Peyer's patch (tissue), 4 donors: ENCODE measurements at places on chromosomes 7 and 10.

- no peak for DNase-seq
- H3K36me3 ChIP-seq: no peaks in the 10 kb centered on the region
- no peaks in the 10 kb centered on the region for H3K27me3 ChIP-seq
Measured at GRCh38 chr7:81761821-81762220, 8.0 kb downstream of the HGF start.

GRCh38 chr10:113494761-113495160 is 58.1 kb upstream of the HABP2 start:
- H3K4me3 ChIP-seq: no peak overlapping the region
- H3K27me3 ChIP-seq: no peaks in the 10 kb centered on the region
- H3K27ac ChIP-seq: no peak overlapping the region
- no peaks in the 10 kb centered on the region for H3K36me3 ChIP-seq

GRCh38 chr7:111571720-111572119 is 9.4 kb upstream of the IMMP2L start:
- no peak for DNase-seq
- H3K27ac ChIP-seq: no peak overlapping the region
- no peak overlapping the region for H3K4me3 ChIP-seq
- H3K27me3 ChIP-seq: no peaks in the 10 kb centered on the region

- H3K27me3 ChIP-seq: no peaks in the 10 kb centered on the region
- H3K4me3 ChIP-seq: no peak overlapping the region
- H3K36me3 ChIP-seq: no peaks in the 10 kb centered on the region
- no peak overlapping the region for H3K27ac ChIP-seq
Measured at GRCh38 chr7:120996333-120996987, 7.9 kb downstream of the CPED1 start.

DNA sequence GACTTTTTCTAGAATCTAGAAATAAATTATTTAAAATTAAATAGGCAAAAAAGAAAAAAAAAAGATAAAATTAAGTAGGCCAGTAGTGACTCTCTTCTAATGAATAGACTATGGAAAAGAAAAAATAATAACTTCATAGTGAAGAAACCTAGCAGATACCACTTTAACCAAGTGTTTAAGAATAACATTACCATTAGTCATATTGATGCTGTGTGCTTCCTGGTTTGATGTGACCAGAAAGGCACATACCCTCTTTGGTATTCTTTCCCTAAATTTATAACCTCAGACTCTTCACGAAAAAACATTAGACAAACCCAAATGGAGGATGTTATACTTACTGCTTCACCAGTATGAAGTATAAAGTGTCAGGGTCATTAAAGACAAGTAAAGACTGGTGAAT is 42.6 kb downstream of the KIF20B start:
- H3K27me3 ChIP-seq: no peaks in the 10 kb centered on the region
- DNase-seq: no peak
- H3K4me1 ChIP-seq: no peaks in the 10 kb centered on the region
- peaks cover 6% of the 10 kb centered on the region for H3K36me3 ChIP-seq
- no peak overlapping the region for H3K27ac ChIP-seq

DNA sequence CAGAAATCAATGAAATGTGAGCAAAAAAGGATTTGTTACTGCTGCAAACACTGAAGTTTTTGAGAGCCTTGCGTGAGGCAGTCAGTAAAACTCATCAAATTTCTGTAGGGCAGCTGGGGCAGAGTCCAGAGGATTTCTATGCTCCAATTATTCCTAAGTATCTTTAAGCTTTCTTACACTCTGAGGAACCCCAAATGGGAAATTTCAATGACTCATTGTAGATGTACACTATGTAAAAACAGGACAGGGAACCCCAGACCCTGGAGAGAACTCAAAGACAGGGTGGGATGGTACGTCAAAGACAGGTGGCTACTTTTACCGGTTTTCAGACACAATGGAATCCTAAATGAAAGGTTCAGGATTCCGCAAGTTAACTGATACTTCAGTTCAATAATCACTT is 120.2 kb downstream of the TNS3 start:
- H3K4me1 ChIP-seq: no peaks in the 10 kb centered on the region
- no peaks in the 10 kb centered on the region for H3K27me3 ChIP-seq
- no peak overlapping the region for H3K4me3 ChIP-seq
- no peak overlapping the region for H3K27ac ChIP-seq
- DNase-seq: no peak

- H3K36me3 ChIP-seq: no peaks in the 10 kb centered on the region
- no peak overlapping the region for H3K27ac ChIP-seq
- no peaks in the 10 kb centered on the region for H3K4me1 ChIP-seq
- no peaks in the 10 kb centered on the region for H3K27me3 ChIP-seq
- H3K4me3 ChIP-seq: no peak overlapping the region
- no peak for DNase-seq
Measured at GRCh38 chr7:79244482-79244881, 209.0 kb downstream of the MAGI2 start.

DNA sequence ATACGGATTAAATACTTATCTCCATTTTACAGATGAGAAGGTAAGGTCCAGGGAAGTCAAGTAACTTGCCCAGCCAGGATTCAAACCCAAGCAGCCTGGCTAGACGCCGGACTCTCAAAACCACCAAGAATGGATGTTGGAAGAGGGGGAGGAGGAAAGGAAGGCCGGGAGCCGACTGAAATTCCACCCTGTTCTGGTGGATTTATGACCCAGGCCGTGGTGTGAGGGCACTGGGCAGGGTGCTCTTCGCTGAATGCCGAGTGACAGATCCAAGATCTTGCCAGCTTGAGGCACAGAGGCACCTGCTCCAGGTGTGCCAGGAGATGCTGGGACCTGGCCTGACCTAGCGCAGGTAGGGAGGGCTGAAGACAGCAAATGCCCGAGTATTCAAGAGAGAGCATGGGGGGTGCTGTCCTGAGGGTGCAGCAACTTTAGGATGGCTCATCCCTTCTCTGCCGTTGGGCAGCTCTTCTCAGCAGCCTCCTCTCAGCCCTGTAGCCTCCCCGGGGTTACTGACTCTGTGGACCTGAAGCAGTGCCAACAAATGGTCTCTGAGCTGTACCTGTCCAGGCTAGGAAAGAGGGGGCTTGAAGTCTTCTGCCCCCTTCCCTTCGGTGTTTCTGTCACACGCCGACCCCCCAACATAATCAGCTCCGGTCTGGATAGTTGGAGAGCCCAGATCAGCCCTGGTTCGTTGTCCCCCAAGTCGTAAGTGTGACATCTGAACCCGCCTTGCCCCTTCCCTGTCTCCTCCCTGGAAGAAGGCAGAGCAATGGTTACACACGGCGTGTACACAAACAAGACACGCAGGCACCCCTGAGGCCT is 713 bp downstream of the LOXL4 start:
- H3K4me3 ChIP-seq: peak overlapping the region; percentile 54
- no peaks in the 10 kb centered on the region for H3K4me1 ChIP-seq
- no peaks in the 10 kb centered on the region for H3K27me3 ChIP-seq

- H3K4me3 ChIP-seq: peak overlapping the region; percentile 15
- peaks cover 48% of the 10 kb centered on the region for H3K36me3 ChIP-seq
- H3K27me3 ChIP-seq: no peaks in the 10 kb centered on the region
- H3K27ac ChIP-seq: peak overlapping the region; percentile 80
- no peaks in the 10 kb centered on the region for H3K4me1 ChIP-seq
- DNase-seq: peak; percentile 94
Measured at GRCh38 chr7:503575-504111, 16.0 kb downstream of the PDGFA start.

DNA sequence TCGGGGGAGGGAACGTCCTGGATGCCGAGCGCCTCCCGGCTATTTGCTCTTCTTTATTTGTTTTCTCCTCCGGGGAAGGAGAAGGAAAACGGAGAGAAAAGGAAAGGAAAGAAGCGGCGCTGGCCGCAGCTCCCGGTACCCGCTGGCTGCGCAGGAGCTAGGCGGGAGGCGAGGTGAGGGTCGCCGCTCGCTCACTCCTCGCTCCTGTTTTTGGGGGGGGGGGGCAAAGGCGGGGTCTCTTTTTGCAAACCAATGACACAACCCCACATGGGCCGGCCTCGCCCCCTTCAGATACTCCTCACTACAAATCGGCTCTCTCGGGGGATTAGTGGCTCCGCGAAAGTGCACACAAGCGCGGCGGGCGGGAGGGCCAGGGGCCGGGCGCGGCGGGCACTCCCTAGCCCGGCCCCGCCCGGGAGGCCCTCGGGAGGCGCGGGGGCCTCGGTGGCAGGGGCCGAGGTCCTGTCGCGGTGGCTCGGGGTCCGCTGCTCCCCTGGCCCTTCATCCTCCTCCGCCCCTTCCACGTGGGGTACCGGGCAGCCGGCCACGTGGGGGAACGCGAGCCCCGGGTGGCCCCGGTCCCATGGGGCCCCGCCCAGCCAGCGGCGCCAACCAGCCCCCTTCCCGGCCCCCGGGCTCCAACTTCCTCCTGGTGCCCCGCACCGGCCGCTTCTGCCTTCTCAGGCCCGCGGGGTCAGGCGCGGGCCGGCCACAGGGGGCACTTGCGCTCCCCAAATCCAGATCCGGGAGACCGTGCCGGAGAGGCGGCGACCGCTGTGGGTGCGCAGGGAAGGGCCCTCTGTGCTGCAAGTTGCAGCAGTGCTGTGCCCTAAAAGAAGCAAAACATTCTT is 718 bp upstream of the CTBP2 start:
- peak overlapping the region; percentile 58 for H3K4me3 ChIP-seq
- peak; percentile 77 for DNase-seq
- H3K4me1 ChIP-seq: no peaks in the 10 kb centered on the region
- no peaks in the 10 kb centered on the region for H3K27me3 ChIP-seq

DNA sequence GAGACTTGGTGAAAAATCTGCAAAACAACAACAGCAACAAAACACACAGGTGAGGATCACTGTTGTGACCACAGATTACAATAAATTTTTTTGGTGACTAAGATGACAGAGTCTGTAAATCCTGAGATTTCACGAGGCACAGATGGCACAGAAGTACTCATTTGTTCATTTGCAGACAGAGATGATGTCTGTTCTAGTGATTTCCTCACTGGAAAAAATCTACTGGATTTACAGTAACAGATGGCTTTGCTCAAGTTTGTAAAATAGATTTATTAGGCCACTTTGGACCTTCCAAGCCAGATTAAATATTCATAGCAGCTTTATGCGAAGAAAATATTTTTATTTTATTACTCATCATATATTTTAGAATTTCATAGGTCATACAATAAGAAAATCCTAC is 113.5 kb upstream of the IL6 start:
- no peaks in the 10 kb centered on the region for H3K4me1 ChIP-seq
- H3K4me3 ChIP-seq: no peak overlapping the region
- H3K36me3 ChIP-seq: no peaks in the 10 kb centered on the region
- H3K27me3 ChIP-seq: no peaks in the 10 kb centered on the region
- DNase-seq: no peak

DNA sequence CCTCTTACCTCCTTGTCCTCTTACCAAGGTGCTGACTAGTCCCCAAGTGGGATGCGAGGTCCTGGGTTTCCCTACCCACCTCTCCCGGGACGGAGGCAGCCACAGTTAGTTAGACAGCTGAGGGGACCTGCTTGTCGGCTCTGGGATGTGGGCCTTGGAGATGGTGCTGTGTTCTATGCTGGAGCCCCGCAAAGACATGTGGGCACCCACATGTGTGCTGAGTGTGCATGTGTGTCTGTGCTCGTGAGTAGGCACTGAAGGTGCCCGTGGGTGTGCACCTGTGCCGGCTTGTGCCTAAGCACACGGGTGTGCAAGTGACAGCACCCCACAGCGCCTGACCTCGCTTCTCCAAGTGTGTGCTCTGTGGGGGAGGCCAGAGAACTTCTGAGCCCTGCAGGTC is 62.2 kb downstream of the NEURL1 start:
- no peak overlapping the region for H3K4me3 ChIP-seq
- H3K27me3 ChIP-seq: no peaks in the 10 kb centered on the region
- H3K36me3 ChIP-seq: no peaks in the 10 kb centered on the region
- peaks cover 5% of the 10 kb centered on the region for H3K4me1 ChIP-seq

- H3K36me3 ChIP-seq: no peaks in the 10 kb centered on the region
- no peak for DNase-seq
- H3K4me1 ChIP-seq: no peaks in the 10 kb centered on the region
- H3K27me3 ChIP-seq: no peaks in the 10 kb centered on the region
Measured at GRCh38 chr10:3897156-3897555, 112.1 kb upstream of the KLF6 start.

DNA sequence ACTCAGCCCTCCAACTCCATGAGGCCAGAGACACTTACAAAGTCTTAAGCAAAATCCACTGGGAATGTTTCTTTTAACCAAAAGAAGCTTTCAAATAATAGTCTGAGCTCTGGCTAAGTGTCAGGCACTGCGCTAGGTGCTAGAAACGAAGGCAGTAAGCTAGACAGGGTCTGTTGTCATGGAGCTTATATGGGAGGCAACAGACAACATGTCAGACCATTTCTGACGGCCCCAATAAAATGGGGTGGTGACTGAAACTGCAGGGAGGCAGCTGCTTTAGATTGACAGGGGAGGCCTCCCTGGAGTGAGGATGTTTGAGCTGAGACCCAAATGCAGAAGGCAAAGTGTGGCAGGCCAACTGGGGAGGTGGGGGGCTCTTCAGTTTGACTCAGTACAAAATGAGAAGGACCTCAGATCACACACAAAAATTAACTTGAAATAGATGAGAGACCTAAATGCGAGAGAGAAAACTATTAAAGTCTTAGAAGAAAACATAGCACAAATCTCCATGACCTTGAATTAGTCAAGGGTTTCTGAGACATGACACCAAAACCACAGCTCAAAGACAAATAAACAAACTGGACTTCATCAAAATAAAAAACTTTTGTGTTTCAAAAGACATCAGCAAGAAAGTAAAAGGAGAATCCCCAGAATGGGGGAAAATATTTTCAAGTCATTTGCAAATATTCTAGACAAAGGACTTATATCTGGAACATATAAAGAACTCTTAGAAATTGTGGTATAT is 40.6 kb downstream of the SH3PXD2A start:
- no peaks in the 10 kb centered on the region for H3K36me3 ChIP-seq
- H3K4me1 ChIP-seq: no peaks in the 10 kb centered on the region
- DNase-seq: no peak
- no peaks in the 10 kb centered on the region for H3K27me3 ChIP-seq
- H3K4me3 ChIP-seq: no peak overlapping the region

GRCh38 chr7:16785321-16785720 is 19.5 kb downstream of the AGR2 start:
- no peak for DNase-seq
- H3K27me3 ChIP-seq: no peaks in the 10 kb centered on the region
- H3K36me3 ChIP-seq: no peaks in the 10 kb centered on the region
- no peaks in the 10 kb centered on the region for H3K4me1 ChIP-seq
- H3K4me3 ChIP-seq: no peak overlapping the region
